ENCODE measurements at places on chromosomes 5 and 9. TPM values are rescaled to one million over a fixed set of nuclear protein-coding genes. Genes with fewer than 3 reads are reported as not detected.

SNX2 gene
- total RNA-seq = 46.9 TPM

WHRN gene
- total RNA-seq = 3.1 TPM

SLC23A1 gene
- total RNA-seq = not detected

ABL1 gene
- total RNA-seq = 58.0 TPM

CNTNAP3 gene
- total RNA-seq = 12.3 TPM

SCGB3A1 gene
- total RNA-seq = not detected

MLANA gene
- 0.04 TPM for total RNA-seq
